ENCODE measurements at places on chromosomes 13 and 19.

- DNase-seq = no peak
Observed at GRCh38 chr19:33071887-33072286, 7.2 kb upstream of the RHPN2 start.

DNA sequence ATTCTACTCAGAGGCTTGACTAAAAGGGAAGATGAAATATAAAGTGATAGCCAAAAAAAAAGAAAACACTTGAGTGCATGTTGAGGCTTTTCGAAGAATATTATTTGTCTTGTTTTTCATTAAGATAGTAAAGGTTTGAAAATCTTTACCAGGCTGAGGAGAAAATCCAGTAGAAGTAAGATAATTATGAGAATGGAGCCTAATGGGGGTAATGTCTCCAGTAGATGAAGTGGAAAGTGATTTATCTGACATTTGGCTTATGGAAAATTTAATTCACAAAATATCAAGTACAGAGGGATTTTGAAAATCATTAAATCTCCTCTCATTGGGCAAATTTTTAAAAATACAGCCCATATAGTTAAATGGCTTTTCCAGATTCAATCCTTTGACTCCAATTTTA, 274.9 kb downstream of the SPRY2 start:
- DNase-seq = no peak

- DNase-seq = no peak
Observed at GRCh38 chr19:18141031-18141430, 11.9 kb upstream of the PIK3R2 start.

- DNase-seq = no peak
Observed at GRCh38 chr13:75656425-75656989, 20.4 kb downstream of the LMO7 start.

DNA sequence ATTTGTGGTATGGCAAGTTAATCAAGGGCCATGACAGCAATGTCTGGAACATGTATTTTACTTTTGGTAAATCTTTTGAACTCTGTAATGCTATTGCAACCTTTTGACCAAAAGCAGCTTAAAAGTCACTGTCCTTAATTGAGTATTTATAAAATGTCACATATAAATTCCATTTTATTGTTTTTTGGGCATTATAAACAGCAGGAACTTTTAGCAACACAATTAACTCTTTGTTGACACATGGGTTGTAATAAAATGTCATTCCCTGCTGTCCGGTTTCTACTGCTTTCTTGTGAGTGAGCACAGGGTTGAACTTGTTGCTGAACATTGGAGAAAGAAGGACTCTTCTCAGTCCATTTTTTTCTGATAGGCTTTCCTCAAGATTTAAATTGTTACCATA, 1923.1 kb downstream of the PCDH9 start:
- DNase-seq = no peak

DNA sequence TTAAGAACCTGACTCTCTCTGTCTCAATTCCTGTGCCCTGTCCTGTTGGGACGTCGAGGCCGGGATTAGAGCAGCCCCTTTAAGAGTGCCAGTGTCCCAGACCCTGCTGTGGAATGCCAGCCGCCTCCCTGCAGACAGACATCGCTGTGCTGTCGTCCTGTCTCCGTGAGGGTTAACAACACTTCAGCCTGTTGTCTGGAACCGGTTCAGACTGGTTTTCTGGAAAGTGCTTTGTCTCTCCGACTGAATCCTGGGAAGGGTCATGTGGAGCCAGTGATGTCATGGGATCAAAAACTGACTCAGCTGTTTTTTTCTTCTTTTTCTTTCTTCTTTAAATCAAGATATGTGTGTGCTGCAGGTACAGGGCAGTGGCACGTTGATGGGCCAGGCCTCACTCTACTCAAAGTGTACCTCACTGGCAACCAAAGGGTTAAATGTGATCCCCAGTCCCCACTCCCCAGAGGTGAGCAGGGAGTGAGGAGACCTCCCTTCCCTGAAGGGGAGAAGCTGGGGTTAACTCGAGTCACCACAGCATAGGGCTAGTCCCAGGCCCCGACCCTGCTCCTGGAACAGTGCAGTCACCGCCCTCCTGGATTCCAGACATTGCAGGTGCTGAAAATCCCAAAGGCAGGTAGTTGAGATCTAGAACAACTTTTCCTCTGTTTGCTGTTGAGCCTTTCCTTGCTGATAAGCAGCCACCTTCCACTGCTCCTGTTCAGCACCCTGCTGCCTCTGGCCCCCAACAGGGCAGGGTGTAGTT, 50.8 kb downstream of the TSSK6 start:
- DNase-seq = no peak

- no peak for DNase-seq
Observed at GRCh38 chr19:45863840-45864628, at the start of gene FOXA3. Gene FOXA3, plus strand, starts transcription at chr19:45864326. Its CDS starts 131 bp downstream, at chr19:45864457.

- no peak for DNase-seq
Observed at GRCh38 chr19:53874606-53874990, 6.9 kb downstream of the MYADM start.

- DNase-seq = no peak
Observed at GRCh38 chr13:103908911-103909310, 842.7 kb upstream of the SLC10A2 start.

- no peak for DNase-seq
Observed at GRCh38 chr19:13091400-13092157, 11.1 kb downstream of the LYL1 start.

- peak; percentile 23 for DNase-seq
Observed at GRCh38 chr19:13597640-13598039, 91.4 kb upstream of the CACNA1A start.

Measured in stimulated activated CD4-positive, alpha-beta T cell treated with anti-CD3 and anti-CD28 coated beads, TNF-alpha, amount 100 ng/mL, for 24 hours (primary cell).